ENCODE measurements at places on chromosomes 13 and 19.

DNA sequence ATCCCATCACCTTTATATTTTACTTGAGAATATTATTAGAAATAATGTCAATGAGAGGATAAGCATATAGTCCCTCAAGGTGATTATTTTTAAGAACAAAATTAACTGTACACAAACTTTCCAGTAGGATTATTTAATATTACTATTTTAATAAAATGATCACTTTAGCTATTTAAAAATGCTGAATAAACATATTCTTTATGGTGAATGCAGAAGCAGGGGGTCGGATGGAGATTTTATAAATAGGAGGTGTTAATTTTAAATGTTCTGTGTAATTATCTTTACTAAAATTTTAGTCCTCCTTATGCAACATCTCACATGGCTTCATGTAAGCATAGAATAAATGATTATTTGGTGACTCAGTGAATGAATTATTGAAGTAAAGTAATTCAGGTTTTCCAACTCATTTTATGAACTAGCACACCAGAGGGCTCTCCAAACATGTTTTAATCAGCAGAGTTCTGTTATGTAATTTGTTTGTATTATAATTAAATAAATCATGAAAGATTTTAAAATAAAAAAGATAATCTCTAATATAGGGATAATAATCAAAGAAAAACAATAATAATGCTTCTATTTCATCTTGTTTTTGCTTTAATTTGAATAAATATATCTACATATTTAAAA lies 1635.2 kb downstream of the EFNB2 start:
- no peak for DNase-seq

GRCh38 chr13:112325920-112326645 lies 50.1 kb upstream of the SPACA7 start:
- DNase-seq = no peak

- DNase-seq = no peak
Measured at GRCh38 chr13:113554333-113554700, 30.2 kb upstream of the TFDP1 start.

GRCh38 chr13:22086597-22087330 lies 415.9 kb downstream of the FGF9 start:
- no peak for DNase-seq

- no peak for DNase-seq
Measured at GRCh38 chr13:99812625-99813024, 158.9 kb downstream of the ZIC5 start.

- no peak for DNase-seq
Measured at GRCh38 chr13:21917086-21918015, 246.5 kb downstream of the FGF9 start.

DNA sequence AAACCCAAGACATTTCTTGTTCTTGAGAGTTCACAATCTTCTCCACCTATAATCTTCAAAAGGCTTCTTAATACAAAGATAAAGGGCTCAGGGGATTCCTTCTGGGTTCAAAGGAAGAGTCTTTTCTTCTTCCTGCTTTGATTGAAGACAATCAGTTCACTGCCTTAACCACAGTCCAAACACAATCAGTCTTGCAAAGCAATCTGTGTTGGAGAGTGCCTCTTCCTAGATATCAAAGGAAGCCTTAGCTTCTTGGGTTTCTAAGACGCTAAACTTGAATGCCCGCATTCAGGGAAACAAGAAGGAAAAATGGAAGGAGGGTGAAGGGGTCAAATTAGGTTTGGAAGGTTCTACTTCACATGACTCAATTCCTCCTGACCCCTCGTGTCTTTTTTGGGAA lies 27.2 kb downstream of the RANBP3 start:
- no peak for DNase-seq

GRCh38 chr19:38211151-38211591 lies 12.9 kb downstream of the DPF1 start:
- no peak for DNase-seq

GRCh38 chr13:51797664-51798488 lies 6.1 kb downstream of the DHRS12 start:
- peak; percentile 84 for DNase-seq

- no peak for DNase-seq
Measured at GRCh38 chr19:49781394-49781793, 14.6 kb downstream of the AP2A1 start.

DNA sequence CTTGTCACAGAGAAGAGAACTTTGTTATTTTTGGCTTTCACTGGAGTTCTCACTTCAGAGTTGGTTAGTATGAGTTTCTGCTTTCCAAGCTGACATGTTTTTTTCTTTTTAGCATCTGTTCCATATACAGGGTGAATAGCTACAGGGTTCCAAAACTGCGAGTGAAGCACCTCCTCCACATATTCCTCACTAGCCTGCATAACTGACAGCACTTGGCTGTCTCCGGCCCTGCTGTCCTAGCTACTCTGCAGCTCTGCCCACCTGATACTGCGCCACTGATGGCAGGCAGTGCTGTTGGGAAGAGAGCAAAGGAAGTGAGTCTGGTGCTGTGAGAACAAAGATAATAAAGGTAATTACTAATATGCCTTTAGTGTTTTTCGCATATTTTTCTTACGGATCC lies 6.8 kb downstream of the ATP8A2 start:
- DNase-seq = no peak

GRCh38 chr13:25840261-25840660 lies 211.6 kb downstream of the SHISA2 start:
- no peak for DNase-seq

GRCh38 chr13:20550799-20551198 lies 16.2 kb upstream of the IFT88 start:
- DNase-seq = no peak

GRCh38 chr19:13588957-13589833 lies 82.9 kb upstream of the CACNA1A start:
- DNase-seq = peak; percentile 73

DNA sequence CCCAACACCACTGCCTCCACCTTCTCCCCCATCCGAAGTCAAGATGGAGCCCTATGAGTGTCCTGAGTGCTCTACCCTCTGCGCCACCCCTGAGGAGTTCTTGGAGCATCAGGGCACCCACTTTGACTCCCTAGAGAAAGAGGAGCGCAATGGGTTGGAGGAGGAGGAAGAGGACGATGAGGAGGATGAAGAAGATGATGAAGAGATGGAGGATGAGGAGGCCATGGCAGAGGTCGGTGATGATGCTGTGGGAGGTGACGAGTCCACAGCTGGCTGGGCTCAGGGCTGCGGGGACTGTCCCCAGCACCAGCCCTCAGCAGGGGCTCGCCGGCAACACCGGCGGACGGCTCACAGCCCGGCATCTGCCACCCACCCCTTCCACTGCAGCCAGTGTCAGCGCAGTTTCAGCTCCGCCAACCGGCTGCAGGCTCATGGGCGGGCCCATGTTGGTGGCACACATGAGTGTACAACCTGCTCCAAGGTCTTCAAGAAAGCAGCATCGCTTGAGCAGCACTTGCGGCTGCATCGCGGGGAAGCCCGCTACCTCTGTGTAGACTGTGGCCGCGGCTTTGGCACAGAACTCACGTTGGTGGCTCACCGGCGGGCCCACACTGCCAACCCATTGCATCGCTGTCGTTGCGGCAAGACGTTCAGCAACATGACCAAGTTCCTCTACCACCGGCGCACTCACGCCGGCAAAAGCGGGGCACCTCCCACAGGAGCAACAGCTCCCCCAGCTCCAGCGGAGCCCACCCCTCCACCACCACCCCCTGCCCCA lies 5.0 kb downstream of the ZNF526 start:
- DNase-seq = no peak

GRCh38 chr19:41320185-41320518 lies 10.2 kb downstream of the CCDC97 start:
- DNase-seq = no peak

DNA sequence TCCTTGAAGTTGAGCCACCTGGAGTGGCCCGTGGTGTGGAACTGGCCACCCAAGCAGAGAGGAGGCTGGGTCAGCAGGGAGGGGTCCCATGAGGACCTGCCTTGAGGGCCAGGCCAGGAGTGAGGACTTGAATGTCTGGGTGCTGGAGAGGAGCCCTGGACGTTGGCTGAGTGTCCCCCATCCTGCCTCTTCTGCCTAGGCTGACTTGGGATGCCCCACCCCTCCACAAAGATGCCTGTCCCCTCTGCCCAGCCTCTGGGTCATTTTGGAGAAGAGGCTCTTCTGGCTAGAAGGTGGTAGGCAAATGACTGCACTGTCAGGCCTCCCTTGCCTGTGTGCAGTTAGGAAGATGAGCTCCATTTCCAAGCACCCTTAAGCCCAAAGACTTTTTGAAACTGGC lies 1.7 kb downstream of the SSBP4 start:
- no peak for DNase-seq

DNA sequence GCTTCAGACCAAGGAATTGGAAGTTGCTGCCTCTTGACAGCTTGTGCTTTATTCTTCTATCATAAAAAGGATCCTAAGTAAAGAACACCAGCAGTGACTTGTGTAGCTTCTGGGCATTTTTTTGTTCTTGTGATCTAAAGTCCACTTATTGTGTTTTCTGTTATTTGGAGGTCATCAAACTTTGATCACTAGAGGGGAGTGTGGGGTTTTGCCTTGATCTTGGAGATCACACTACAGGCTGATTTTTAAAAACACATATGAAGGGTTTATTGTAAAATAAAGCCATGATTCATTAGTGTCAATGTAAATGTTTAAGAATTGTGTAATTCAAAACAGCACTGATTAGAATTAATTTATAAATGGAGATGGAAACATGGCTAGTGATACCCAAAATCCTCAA lies 328.7 kb upstream of the EDNRB start:
- peak; percentile 14 for DNase-seq

DNA sequence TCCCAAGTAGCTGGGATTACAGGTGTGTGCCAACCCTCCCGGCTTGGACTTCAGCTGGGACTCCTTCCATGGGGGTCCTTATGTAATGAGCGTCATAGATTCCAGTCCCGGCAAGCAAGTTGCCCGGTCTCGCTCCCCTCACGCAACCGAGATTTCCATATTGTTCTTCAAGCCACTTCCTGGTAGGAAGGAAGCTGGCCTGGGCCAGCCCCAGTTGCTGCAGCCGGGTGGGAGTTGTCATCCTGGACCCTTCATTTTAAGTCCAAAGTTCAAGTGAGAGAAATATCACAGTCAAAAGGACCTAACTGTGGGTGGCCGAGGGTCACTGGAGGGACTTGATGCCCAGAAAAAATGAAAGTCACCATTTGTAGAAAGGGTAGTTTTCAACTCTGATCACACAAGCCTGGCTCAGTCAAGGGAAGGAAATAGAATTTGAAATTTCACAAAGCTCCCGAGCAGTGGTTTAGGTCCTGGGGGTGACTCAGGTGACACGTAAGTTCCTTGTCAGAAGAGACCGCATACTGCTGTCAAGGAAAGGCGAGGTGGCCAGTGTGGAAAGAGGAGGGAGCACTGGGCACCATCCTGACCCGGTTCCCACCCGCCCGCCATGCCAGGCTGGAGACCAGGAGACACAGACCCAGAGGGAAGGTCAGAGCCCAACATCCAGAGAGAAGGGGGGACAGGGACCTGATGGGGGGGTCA lies 5.3 kb downstream of the FGF21 start:
- no peak for DNase-seq

DNA sequence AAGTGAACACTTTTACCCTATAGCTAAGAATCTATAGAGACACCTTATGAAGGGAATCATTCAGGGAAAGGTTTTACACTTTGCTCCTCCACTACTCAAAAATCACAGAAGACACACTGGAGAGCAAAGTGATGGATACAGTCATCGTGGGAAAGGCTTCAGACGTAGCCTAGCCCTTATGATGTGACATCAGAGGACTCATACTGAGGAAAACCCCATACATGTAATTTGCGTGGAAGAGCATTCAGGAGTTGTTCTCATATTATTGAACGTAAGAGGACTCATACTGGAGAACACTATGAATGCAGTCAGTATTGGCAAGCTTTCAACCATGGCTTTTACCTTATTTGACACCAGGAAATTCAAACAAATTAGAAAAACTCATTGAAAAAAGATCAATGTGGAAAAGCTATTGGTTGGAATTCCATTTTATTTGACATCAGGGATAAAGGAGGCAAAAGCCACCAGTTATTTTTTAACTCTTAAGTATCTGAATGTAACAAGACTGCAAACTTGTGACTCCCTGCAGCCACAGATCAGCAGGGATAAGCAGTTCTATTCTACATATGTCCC lies 16.1 kb upstream of the ZNF274 start:
- DNase-seq = no peak

- no peak for DNase-seq
Measured at GRCh38 chr13:66503890-66504289, 726.2 kb downstream of the PCDH9 start.

DNA sequence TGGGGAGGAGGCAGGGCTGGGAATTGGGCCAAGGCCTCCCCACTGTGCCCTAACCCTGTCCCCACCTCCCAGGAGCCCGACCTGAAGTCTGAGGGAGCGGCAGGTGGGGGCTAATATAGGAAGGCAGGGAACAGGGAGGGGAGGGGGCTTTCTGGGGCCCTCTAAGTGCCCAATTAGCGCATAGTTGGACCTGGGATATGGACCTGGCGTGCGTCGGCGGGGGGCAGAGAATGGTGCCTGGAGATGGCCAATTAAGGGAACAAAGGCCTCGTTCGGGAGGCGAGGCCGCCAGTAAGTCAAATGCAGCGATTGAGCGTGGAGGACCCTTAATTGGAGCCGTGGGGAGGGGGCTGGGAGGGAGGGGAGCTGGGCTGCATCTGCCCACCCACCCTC lies at the start of gene C19orf85:
C19orf85 (minus strand) TSS at position 90 of the 393 bp plus-strand sequence. CDS start 197 bp downstream, outside the sequence.
- no peak for DNase-seq

DNA sequence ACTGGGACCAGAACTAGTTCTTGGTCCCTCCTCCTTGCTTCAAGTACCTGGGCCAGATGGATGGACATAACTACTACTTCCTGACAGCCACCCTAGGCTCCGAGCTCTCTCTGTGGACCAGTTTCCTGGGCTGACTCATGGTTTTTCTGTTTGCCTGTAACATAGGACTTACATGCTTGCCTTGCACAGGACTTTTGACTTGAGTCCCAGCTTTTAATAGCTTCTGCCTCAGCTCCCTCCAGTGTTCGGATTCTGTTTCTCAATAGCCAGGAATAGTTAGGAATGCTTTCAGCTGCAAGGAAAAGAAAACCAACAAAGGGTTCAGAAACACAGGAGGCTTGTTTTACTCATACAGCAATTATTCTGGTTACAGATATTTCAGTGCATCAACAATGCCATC lies 405.9 kb downstream of the ZNF536 start:
- no peak for DNase-seq

GRCh38 chr13:66528944-66529576 lies 701.1 kb downstream of the PCDH9 start:
- DNase-seq = no peak

GRCh38 chr13:28173793-28174192 lies 35.4 kb downstream of the PAN3 start:
- no peak for DNase-seq

- no peak for DNase-seq
Measured at GRCh38 chr19:49985871-49986270, 24.9 kb upstream of the SIGLEC11 start.

- DNase-seq = no peak
Measured at GRCh38 chr13:64186503-64187250, 2771.0 kb upstream of the PCDH20 start.

DNA sequence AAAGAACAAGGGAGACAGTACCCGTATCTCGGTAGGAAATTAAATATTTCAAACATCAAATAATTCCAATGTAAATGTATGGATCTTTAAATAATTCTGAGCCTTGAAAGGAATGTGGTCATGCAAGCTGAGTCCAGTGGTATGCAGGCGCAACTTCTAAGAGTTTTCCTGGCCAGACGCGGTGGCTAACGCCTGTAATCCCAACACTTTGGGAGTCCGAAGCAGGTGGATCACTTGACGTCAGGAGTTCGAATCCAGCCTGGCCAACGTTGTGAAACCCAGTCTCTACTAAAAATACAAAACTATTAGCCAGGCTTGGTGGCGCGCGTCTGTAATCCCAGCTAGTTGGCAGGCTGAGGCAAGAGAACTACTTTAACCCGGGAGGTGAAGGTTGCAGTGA lies 1.1 kb upstream of the ZNF845 start:
- no peak for DNase-seq

Data from GM12865 (cell line).